ENCODE measurements at places on chromosomes 16 and 17.
A peak's percentile ranks its signal among the peaks of the same experiment; 100 is the strongest.

- DNase-seq: no peak
These were observed 16.2 kb downstream of the BMERB1 start for GRCh38 chr16:15450624-15451023.

DNA sequence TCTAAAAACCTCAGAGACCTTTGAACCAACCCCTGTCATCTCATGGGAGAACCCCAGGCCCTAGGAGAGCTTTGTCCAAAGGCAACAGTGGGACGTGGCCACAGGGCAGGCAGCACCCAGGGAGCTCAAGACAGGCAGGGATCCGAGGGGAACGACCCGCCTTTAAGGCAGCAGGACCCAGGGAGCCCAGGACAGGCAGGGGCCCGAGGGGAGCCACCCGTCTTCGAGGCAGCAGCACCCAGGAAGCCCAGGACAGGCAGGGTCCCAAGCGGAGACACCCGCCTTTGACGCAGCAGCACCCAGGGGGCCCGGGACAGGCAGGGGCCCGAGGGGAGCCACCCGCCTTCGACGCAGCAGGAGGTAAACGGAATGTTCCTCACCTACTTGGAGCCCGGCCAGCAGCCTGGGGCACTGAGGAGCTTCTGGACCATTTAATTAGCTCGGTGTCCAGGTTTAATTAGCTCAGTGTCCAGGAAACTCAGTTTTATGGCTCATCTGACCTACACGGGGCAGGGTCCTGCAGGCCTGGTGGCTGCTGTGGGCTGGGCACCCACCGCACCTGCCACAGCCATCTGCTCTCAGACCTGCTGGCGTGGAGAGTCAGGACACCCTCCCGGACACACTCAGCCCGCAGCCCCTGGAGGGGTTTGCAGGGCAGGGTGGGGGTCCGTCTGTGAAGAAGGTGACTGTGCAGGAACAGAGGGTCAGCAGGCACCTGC, 24.4 kb downstream of the PIEZO1 start:
- no peak for DNase-seq

- DNase-seq: no peak
These were observed 17.3 kb upstream of the WSCD1 start for GRCh38 chr17:6052926-6053325.

GRCh38 chr16:89217388-89218191, at the start of gene ZNF778:
Gene ZNF778 (plus strand): TSS chr16:89217703. CDS start chr16:89221128, 3,425 bp downstream.
- DNase-seq: peak; percentile 83

DNA sequence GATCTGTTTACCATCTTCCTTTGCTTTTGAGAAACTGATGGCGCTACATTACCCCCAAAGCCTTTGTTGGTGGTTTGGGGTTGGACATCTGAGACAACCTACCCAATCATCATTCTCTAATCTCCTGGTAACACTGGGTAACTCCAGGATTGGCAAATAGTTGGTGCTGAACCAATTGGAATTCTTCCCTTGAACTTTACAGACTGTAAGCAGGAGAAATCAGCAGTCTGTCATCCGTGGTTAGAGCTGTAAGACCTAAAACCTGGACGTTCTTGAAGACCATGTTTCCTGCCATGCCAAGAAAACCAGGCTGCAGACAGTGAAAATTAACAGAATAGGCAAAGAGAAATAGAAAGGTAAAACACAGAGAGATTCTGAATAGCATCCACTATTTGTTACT, 398.8 kb upstream of the SALL1 start:
- DNase-seq: no peak

- no peak for DNase-seq
These were observed 361.7 kb upstream of the TNRC6C start for GRCh38 chr17:77596491-77597417.

GRCh38 chr17:40615068-40615840, 32.4 kb downstream of the SMARCE1 start:
- peak; percentile 84 for DNase-seq

DNA sequence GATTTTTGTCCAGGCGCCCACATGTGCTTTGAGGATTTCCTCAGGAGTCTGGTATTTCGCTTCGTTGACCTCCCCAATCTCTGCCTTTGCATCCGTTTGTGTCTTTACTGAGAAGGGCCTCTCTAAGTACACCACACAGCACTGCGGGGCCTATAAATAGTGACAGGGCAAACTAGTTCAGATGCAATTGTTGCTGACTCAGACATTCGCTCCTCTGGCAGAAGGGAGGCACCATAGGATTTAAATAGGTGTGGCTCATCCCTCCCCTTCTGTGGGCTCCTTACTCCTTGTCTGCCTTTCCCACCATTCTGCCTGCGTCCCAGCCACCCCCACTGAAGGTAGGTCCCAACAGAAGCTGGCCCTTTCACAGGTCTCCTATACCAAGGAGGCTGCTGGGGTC, 192.3 kb downstream of the SHISA9 start:
- DNase-seq: no peak

GRCh38 chr17:4518901-4519300, 20.2 kb downstream of the SPNS2 start:
- DNase-seq: no peak

DNA sequence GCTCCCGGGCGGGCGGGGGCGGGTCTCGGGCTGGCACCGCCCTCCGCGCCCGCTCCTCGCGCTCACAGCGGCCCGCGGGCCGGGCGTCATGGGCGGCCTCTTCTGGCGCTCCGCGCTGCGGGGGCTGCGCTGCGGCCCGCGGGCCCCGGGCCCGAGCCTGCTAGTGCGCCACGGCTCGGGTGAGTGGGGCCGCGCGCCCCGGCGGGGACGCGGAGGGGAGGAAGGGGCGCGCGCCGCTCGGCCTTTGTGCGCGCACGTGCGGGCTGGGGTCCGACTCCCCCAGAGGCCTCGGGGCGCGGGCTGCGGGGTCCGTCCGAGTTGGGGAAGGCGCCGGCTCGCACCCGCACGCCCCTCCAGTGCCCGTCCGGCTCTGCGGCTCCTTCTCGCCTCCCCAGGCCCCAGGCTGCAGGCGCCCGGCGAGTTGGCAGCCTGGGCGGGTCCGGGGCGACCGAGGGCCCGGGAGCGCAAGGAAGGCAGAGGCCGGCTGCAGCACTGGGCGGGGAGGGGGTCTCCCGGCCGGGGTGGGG, at the start of gene NME4:
Gene NME4, plus strand, starts transcription at position 65 of the 527 bp plus-strand sequence. Its CDS starts 24 bp downstream, at position 89.
- no peak for DNase-seq

- DNase-seq: no peak
These were observed 71.0 kb upstream of the EFCAB3 start for GRCh38 chr17:62309396-62309795.

Data from activated naive CD4-positive, alpha-beta T cell treated with anti-CD3 and anti-CD28 coated beads for 36 hours (primary cell).